Suppressor macrophage treated with lipopolysaccharide for 1 hour (primary cell): ENCODE measurements at places on chromosomes 1 and 21.

- DNase-seq, result peak; percentile 70
Observed at GRCh38 chr1:224696891-224697765, 81.0 kb downstream of the CNIH3 start.

- no peak for DNase-seq
Observed at GRCh38 chr1:213678348-213678747, 309.4 kb upstream of the PROX1 start.

DNA sequence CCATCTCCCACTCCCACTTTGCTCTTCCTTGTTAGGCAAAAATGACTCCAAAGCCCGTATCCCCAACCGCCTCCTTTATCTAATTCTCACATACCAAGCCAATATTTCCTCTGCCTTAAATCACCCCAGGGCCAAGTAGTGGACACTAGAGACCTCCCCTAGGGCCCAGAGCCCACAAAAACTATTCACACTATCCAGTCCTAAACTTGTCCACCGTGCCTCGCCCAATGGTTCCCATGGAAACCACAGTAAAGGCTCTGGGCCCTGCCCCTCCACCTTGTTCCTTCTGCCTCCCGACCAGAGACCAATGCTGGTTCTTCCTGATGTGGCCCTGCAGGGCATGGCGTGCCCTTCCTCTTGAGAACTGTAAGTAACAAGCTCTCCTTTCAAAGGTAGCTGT, 11.8 kb downstream of the CFAP107 start:
- DNase-seq, result no peak

GRCh38 chr1:82161700-82162141, 361.0 kb downstream of the ADGRL2 start:
- peak; percentile 24 for DNase-seq

- no peak for DNase-seq
Observed at GRCh38 chr1:8591569-8591968, 225.9 kb downstream of the RERE start.

GRCh38 chr1:81233591-81233990, 567.1 kb upstream of the ADGRL2 start:
- DNase-seq, result no peak

- DNase-seq, result no peak
Observed at GRCh38 chr1:26280333-26281042, 602 bp downstream of the SH3BGRL3 start.

- DNase-seq, result no peak
Observed at GRCh38 chr1:232271299-232271698, 358.6 kb downstream of the SIPA1L2 start.

- peak; percentile 49 for DNase-seq
Observed at GRCh38 chr1:110482662-110483307, 31.8 kb downstream of the PROK1 start.

GRCh38 chr1:71745326-71745725, 537.0 kb downstream of the NEGR1 start:
- DNase-seq, result no peak
